ENCODE measurements at places on chromosomes 2 and 18.

DNA sequence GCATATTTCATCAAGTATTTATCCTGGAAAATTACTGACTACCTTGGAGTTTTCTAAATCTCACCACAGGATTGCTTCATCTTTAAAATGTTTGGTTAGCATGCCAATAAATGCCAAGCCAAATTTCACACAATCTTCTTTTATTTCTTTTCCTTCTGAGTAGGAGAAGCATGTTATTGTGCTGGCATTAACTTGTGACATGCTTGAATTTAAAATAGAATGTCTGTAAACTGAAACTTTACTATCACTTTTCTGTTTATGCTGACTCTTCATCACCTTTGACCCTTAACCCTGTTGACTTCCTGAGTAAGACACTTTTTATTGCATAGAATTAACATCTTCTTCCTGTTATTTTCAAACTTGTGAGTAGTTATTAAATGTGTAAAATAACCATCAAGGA is 56.2 kb upstream of the LRRTM4 start:
- DNase-seq, result no peak

- no peak for DNase-seq
These were observed 24.9 kb upstream of the RAB10 start for GRCh38 chr2:26008851-26009566.

DNA sequence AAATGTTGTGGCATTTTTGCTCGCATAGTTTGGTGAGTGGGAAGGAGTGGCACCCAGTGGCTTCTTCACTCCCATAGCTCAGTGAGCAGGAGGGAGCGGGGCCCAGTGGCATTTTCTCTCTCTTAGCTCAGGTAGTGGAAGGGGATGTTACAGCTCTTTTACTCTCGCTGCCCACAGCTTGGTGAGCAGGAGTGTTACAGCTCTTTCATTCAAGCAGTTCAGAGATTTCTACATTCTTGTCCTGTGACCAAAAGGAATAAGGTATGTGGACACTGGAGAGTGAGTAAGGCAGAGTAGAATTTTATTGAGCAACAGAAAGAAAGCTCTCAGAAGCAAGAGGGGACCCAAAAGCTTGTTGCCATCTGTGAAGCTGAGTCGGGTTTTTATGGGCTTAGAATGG is 192.4 kb downstream of the SPAG16 start:
- DNase-seq, result no peak

- DNase-seq, result no peak
These were observed 29.2 kb upstream of the HPCAL1 start for GRCh38 chr2:10273215-10274175.

DNA sequence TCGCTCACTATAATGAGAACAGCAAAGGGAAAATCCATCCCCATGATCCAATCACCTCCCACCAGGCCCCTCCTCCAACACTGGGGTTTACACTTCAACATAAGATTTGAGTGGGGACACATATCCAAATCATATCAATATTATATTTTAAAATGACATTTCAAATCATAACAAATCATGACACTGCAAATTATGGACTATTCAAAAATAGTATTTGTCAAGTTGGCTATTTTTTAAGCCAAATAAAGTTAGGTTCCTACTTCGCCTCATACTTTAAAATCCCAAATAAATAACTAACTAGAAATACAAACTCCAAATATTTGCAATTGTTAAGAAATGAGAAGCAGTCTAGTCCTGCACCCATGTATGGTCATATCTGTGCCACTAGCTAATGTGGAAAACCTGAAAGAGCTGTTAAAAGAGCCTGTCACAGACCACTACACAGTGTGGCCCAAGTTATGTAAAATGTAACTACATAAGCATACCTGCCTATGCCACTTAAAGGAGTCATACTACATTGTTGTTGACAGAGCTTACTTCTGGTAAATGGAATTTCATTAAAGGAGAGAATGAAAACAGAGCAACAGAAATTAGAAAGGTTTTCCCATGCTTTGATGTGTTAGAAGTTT is 334.7 kb upstream of the GULP1 start:
- DNase-seq, result no peak

DNA sequence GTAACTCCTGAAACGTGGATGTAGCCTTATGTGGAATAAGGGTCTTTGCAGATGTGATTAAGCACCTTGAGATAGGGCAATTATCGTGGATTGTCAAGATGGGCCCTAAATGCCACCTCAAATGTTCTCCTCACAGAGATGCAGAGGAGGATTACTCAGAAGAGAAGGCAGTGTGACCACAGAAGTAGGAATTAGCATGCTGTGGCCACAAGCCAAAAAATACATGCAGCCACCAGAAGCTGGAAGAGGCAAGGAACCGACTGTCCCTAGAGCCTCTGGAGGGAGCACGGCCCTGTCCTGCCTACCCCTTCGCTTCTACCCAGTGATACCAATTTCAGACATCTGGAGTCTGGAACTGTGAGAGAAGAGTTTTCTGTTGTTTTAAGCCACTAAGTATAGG is 47.3 kb upstream of the MGAT5 start:
- no peak for DNase-seq

- no peak for DNase-seq
These were observed 51.0 kb upstream of the B3GNT2 start for GRCh38 chr2:62144689-62145477.
